ENCODE measurements at places on chromosomes 4 and X.

DNA sequence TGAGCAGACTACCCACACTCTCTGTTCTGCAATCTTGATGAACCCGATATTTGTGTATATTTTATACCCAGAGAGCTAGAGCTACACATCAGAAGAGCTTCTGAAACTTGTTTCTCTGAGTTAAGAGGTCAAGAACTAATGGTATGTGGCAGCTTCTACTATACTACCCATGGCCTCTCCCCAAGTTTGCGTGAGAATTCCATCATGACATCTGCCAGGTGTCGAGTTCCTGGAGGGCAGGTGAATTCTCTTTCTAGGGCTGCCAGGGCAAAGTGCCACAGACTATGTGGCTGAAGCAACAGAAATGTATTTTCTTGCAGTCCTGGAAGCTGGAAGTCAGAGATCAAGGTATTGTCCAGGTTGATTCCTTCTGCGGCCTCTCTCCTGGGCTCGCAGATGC lies 4.4 kb downstream of the SORCS2 start:
- no peak for DNase-seq

GRCh38 chrX:39974270-39974669 lies 123.5 kb downstream of the BCOR start:
- DNase-seq, result no peak

DNA sequence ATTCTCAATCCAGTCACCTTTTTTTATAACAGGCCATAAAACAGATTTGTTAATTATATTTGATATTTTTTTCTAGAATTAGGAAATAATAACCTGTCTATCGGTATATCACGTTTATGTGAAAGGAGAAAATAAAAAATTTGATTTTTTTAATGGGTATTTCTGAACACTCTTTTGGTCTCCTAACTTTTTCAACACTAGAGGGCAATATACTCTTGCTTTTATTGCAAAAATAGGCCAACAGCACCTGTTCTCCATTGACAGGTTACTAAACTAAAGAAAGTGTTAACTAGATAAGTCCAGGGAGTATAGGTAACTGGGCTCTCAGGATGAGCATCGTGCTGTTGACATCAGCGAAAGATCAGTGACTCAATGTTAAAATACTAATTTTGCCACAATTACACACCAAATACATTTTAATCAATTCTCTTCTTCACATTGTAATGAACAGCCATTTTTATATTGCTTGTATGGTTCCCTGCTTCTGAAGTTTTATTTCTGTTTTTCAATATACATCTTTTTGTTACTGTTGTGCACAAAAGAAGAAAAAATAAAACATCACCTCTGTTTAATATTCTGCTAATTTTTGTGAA lies 22.8 kb downstream of the NDST4 start:
- DNase-seq, result no peak

DNA sequence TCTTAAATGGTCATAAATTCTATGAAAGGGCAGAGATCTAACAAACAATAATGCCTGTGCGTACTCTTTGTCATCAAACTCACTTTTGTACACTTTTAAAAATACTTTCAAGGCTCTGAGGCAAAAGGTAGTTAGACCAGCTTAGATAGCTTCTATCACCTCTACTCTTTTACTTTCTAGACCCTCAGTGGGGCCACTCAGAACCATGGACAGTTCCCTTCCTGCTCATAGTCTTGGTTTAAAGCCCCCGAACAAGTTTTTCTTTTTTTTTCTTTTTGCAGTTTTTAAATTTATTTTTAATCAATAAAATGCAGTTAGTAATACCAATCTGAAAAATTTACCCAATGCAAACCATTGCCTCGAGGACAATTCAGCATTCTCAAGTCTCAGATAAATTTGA lies 460.5 kb upstream of the CNKSR2 start:
- no peak for DNase-seq

DNA sequence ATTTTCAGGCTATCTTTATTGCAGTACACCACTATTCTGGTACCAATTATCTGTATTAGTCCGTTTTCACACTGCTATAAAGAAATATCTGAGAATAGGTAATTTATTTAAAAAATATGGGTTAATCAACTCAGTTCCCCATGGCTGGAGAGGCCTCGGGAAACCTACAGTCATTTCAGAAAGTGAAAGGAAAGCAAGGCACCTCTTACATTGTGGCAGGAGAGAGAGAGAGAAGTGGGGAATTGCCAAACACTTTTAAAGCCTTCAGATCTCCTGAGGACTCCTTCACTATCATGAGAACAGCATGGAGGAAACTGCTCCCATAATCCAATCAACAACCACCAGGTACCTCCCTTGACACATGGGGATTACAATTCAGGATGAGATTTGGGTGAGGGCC lies 54.7 kb downstream of the AMER1 start:
- DNase-seq, result no peak

DNA sequence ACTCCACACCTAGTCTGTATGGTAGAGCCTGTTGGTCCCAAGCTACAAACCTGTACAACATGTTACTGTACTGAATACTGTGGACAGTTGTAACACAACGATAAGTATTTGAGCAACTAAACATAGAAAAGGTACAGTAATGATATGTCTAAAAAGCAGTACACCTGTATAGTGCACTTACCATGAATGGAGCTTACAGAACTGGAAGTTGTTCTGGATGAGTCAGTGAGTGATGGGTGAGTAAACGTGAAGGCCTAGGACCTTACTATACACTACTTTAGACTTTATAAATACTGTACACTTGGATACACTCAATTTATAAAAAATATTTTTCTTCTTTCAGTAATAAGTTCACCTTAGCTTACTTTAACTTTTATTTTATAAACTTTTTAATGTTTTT lies 104.0 kb downstream of the TMA16 start:
- no peak for DNase-seq

GRCh38 chrX:141405853-141406492 lies 163.7 kb upstream of the SPANXC start:
- DNase-seq, result no peak

Measured in activated CD4-positive, CD25-positive, alpha-beta regulatory T cell treated with anti-CD3 and anti-CD28 coated beads, Interleukin-2, amount 50 U/mL, for 16 hours (primary cell).